RCC 7860 (cell line): ENCODE measurements at places on chromosomes 2 and 18.

DNA sequence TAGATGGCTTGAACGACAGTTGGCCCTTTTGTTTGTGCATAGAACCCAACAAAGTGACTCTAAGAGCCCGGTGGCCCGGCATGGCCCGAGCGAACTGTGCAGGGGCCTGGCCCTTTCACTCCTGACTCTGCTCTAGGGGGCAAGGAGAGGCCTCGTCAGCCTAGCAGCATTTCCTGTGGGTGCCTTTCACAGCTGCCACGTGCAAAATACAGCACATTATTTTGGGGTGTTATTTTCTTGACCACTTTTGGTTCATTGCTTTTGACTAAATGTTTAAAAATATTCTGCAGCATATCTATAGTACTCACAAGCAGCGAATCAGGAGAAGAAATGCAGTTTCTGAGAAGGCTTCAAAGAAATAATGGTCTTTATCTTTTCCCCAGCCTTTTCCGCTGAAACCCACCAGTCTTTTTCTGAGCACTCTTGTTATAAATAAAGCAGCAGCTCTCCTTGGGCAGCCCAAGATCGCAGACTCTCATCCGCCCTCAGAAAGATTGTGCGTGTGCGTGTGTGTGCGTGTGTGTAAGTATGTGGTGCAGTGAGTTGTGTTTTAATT lies 31.3 kb downstream of the DGKD start:
- no peak for DNase-seq

GRCh38 chr2:174682578-174683391 lies 81.5 kb downstream of the CHRNA1 start:
- peak; percentile 26 for DNase-seq

DNA sequence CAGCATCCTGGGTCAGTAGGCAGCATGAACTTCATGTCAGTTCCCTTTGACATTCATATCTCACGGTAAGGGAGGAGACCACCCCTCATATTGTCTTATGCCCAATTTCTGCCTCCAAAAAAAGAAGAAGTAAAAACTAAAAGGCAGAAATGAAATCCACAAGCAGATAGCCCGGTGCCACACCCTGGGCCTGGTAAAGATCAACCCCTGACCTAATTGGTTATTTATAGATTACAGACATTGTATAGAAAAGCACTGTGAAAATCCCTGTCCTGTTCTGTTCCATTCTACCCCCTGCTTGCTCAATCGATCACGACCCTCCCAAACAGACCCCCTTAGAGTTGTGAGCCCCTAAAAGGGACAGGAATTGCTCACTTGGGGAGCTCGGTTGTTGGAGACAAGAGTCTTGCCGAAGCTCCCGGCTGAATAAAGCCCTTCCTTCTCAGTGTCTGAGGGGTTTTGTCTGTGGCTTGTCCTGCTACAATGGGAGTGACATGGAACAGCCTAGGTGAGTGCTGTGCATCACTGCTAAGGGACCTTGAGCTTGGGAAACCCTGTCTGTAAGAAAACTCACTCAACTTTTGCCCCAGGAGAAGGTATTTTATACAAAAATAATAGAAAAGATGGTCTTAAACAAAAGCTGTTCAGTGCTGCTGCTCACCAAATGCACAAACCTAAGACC lies 11.1 kb downstream of the NDUFV2 start:
- no peak for DNase-seq

DNA sequence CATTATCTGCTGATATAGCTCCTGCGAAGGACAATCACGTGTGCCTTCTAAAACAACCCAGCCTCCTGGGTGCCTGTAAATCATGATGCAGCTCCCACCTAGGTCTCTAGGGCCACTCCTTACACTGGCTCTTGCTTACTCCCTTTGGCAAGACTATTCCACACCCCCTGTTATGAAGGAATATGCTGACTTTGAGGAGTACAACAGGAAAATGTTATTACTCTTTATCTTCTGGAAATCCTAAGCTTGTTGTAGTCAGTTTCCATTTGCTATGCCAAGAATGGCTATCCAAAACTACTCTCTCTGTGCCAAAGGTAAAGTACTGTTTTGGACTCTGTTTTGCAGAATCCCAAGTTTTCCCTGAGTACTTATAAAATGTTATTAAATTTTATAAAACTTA lies 7.7 kb downstream of the SGO2 start:
- DNase-seq, result no peak

DNA sequence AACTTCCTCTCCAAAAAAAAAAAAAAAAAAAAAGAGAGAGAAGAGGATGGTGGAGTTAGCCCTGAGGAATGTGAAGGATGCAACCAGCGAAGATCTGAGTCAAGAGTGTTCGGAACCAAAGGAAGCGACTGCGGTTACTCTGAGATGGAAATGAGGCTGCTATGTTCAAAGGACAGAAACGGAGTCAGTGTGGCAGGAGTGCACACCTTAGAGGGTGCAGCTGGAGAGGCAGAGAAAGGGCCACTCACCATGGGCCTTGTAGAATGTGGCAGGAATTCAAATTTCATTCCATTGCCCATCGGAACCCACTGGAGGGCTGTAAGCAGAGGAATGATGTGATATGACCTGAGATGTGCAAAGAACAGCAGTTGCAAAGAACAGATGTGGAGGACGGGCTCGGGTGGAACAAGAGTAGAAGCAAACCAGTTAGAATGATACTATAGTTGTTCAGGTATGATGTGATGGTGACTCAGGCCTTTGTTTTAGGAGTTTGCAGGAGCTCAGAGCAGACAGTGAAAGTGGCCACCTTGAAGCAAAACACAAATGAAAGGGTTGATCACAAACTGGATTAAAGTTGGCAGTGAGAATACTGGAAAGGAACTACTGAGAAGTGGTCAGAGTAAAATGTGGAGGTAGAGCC lies 22.6 kb downstream of the ITGA6 start:
- no peak for DNase-seq

GRCh38 chr2:54574860-54575247 lies 118.7 kb downstream of the SPTBN1 start:
- DNase-seq, result no peak

GRCh38 chr18:55857409-55857808 lies 269.4 kb upstream of the TCF4 start:
- DNase-seq, result no peak

- no peak for DNase-seq
Measured at GRCh38 chr2:176892676-176893226, 319.8 kb upstream of the HNRNPA3 start.

DNA sequence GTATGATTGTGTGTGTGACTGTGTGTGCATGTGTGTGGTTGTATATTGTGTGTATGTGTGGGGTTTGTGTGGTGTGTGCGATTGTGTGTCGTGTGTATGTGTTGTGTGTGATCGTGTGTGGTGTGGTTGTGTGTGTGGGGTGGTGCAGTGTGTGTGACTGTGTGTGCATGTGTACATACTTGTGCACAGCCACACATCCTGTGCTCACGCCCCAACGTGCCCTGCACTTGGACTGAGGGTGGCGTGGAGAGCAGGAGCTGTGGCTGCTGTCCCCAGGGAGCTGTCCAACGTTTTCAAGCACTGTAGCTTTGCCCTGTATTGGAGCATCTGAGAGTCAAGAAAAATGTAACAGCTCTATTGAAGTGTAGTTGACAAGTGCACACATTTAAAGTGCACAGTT lies 243.2 kb upstream of the HDAC4 start:
- no peak for DNase-seq

- DNase-seq, result peak; percentile 62
Measured at GRCh38 chr2:72887032-72887739, at the start of gene SPR. TSS of gene SPR (plus strand) at chr2:72887408. CDS start at chr2:72887433, 25 bp downstream.

DNA sequence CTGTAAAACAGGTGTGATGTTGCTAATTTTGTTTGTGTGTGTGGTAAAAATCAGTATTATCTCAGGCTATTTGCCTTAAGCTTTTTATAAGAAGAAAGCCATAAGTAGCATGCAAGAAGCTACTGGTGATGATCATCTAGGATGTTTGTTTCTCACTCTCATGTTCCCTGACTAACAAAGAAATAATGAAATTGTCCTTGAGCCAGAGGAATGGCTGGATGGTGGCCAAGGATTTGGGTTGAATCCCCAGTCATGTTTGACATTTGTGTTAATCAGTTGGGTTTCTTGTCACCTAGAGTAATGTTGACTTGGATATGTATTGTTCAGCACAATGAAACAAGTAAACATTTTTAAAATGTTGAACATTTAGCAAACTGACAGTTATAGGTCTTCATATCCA lies 496.8 kb upstream of the ZEB2 start:
- no peak for DNase-seq

DNA sequence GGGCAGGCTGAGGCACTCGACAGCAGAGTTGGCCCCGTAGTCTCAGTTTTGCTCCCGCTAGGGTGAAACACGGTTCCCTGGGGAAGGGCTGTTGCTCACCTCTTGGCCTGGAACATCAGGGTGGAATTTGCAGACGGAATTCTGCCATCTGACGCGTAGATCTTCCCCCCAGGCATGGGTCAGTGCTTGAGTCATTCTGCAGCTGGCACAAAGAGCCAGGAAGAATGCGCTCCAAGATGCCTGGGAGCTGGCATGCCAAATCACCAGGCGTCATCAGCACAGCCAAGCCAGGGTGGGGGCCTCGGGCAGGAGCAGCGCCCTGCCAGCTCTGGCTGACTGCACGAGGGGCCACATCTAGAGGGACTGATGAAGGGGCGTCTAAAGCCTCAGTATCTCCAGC lies 42.7 kb downstream of the ODC1 start:
- DNase-seq, result peak; percentile 97

DNA sequence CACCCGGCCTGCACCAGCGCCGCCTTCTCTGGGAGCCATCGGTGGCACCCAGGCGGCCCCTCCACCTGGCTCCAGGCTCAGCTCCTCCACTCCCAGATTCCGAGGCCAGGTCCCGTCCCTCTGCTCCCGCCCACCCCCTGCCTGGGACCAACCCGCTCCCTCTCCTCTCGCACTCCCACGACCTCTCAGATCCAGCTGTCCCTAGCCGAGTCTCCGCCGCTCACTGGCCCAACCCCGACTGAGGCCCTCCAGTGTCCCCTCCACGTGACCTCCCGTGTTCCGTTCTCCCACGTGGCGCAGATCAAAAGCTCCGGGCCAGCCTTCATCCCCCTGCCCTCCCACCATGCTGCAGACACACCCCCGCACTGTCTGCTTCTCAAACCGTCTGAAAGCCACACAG lies 14.4 kb upstream of the SALL3 start:
- no peak for DNase-seq

DNA sequence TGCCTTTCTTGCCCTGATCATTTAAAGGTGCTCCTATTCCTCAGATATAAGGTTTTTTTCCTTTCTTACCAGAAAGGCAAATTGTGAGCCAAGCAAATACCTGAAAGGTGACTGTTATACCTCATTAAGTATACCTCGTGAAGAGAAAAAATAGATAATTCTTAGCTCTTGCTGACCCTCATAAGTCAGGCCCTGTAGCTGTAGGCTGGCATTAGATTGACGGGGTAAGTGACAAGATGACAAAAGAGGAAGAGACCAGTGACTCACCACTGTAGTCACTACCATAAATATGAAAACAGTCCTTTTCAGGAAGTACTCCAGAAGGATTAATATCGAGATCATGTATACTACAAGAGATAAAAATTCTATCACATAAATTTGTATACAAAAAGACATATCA lies 104.6 kb downstream of the PTPN4 start:
- DNase-seq, result peak; percentile 15
